ENCODE measurements at places on chromosomes 7 and 10.

- DNase-seq = no peak
These were observed 558 bp downstream of the ARHGAP22 start for GRCh38 chr10:48604039-48604990.

DNA sequence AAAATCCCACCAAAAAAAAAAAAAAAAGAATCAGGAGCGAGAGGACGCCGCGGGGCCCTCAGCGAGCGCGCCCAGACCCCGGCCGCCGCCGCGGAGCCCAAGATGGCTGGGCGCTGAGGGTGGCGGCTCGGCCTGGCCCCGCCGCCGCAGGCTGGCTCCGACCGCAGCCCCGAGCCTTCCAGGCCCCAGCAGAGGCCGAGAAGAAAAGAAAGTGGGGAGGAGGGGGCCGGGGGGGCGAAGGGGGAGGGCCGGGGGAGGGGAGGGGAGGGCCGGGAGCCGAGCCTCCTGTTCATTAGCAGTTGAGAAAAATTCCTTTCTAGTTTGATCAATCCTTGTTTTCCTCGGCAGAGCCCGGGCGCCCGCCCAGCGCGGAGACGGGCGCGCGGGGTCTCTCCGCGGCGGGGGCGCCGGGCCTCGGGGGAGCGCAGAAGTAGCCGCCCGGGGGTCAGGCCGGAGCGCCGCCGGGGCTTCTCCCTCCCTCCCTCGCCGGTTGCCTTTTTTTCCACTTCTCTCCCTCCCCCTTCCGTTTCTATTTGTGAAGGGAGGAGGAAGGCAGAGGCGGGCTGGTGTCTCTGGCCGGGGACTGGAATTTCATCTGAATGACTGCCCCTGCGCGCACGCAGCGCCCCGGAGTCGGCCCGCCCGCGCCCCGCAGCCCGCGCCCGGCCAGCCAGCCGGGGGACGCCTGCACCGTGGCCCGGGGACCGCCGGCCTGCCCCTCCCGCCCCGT, 778 bp upstream of the TRIM8 start:
- peak; percentile 85 for DNase-seq

DNA sequence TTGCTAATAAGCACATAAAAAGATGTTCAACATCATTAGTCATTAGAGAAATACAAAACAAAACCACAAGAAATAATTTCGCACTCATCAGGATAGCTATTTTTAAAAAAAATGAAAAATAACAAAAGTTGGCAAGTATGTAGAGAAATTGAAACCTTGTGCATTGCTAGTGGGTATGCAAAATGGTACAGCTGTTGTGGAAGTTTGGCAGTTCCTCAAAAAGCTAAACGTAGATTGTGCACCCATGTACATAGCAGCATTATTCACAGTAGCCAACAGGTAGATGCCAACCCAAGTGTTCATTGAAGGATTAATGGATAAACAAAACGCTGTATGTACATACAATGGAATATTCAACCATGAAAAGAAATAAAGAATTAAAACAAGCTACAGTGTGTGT, 35.3 kb upstream of the STARD3NL start:
- no peak for DNase-seq

DNA sequence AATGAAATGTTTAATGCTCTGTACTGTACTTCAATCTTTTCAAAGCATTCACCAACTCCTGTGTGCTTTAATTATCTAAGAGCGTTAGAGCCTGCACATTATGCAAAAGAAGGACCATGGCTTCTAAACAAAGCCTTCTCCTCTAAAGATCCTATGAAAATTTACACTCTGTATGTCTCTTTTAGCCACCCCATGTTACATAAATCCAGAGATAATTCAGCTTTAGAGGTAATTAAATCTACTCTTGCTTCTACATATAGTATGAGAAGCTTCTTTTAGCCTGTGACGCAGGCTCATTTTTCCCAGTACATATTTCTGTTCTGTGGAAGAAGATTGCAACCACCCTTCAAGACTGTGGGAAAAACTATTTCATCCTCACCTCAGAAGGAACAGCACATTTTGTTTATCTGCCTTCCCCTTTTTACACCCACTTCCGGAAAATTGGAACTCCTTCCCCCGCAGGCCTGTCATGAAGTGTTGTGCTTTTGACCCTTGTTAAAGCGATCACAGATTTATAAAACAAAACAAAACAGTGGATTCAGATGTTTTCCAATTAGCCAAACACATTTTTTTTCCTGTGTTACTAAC, 8.1 kb upstream of the TAS2R16 start:
- no peak for DNase-seq

GRCh38 chr10:5971315-5971832, 6.0 kb downstream of the IL15RA start:
- DNase-seq = peak; percentile 26

- DNase-seq = peak; percentile 90
These were observed 228.9 kb upstream of the TCF7L2 start for GRCh38 chr10:112721080-112721698.

DNA sequence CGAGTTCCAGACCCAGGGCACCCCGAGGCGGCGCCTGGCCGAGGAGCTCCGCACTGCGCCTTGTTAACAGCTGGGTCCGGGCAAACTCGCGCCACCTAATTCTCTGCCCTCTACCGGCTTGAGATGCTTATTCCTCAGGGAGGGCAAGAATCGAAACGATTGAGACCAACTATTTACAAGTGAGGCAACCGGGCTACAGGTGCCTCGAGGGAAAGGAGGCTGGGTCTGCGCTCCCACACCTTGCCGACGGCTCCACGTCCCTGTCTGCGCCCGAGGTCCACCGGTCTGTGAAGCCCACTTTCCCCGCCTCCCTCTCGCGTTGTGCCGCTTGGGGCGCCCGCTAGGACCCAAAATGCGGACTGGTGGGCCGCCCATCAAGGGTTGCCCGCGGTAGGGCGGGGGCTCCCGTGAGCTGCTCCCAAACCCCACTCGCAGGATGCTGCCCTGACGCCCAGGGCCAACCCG, 527 bp downstream of the AKR1B1 start:
- peak; percentile 57 for DNase-seq

GRCh38 chr10:31759124-31759798, 169.4 kb downstream of the ARHGAP12 start:
- DNase-seq = no peak

- peak; percentile 64 for DNase-seq
These were observed at the start of gene FHIP2A for GRCh38 chr10:114821293-114821914. Gene FHIP2A, plus strand, starts transcription at chr10:114821780. Its CDS starts 299 bp downstream, at chr10:114822079.

DNA sequence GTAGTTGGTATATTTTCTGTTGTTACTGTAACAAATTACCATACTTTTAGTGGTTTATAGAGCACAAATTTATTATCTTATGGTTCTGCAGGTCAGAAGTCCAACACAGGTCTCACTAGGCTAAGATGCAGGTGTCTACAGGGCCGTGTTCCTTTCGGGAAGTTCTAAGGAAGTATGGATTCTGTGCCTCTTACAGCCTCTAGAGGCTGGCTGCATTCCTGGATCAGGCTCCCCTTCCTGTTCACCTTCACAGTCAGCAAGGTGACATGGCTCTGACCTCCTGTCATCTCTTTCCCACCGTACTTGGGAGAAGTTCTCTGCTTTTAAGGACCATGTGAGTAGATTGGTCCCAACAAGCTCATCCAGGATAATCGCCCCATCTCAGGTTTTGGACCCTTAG, 37.3 kb downstream of the BMPR1A start:
- no peak for DNase-seq

Measured in Kasumi-1 (cell line).